ENCODE measurements at places on chromosomes 5 and 9.

DNA sequence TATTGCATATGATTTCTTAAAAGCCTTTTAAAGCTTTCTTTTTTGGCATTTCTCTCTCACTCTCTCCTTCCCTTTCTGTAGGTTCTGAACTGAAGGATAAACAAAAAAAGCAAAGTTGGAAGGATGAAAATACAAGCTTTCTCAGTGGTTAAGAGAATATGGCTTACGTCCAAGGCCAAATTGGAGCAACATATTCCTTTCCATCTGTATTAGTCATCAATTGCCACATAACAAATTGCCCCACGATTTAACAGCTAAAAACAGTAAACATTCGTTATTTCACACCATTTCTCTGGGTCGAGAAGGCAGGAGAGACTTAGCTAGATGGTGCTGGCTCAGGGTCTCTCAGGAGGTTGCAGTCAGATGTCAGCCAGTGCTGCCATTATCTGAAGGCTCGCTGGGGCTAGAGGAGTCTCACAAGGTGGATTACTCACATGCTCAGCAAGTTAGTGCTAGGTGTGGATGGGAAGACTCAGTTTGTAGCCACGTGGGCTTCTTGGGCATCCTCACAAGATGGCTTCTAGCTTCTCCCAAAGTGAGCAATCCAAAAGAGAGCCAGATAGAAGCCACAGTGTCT lies 2.0 kb upstream of the ROR2 start:
- DNase-seq, result no peak

DNA sequence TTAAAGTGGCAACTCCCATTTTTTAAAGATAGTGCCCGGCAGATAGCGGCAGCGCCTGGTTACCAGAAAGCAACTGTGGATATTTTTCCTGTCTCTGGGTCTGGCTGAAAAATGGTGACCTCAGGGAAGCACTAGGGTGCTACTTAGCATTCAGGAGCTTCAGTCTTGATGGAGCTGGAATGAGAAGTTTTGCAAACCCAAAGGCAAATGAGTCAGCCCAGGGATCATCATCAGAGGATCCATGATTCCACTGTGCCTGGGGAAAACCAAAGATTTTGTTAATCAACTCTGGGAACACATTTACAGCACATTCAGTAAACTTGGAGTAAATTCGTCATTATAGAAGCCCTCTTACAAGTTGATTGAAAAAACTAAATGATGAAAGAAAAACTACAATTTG lies 26.7 kb downstream of the F2R start:
- no peak for DNase-seq

DNA sequence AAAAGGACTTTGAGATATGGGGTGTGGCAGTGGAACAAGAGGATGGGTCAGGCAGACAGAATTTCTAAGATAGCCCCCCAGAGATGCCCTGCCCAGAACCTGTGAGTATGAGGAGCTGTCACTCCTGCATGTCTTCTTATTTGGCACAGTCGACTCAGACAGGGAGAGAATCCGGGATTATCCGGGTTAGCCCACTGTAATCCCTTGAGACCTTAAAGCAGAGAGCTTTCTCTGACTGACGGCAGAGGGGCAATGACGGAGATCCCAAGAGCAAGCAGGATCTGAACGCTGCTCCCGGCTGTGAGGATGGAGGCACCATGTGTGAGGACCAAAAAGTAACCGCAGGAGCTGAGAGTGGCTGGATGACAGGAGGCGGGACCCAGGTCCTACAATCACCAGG lies 8.8 kb upstream of the NHP2 start:
- DNase-seq, result no peak

DNA sequence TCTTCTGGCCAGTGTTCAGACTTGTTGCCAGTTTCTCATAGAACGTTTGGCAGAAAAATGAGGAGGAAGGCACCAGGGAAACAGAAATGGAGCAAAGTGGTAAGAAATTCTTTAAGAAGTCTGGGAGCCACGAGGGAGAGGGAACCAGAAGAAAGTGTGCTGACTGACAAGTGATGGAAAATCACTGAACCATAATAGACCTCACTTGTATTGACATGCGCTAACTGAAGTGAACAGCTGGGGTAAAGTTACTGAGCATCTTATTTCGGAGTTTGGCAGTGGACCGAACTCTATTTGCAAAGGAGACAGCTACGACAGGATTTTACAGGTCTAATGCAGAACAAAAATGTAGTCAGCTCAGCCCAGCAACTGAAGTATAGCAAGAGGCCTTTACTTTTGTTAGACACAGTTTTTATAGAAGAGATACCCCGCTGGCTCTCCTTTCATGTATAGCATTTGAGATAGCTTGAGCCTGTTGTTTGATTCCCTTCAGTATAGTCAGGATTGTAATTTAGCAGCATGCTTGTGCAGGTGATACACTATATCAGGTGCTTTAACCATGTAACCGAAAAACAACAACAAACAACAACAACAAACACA lies 53.6 kb downstream of the HMHB1 start:
- DNase-seq, result no peak

- no peak for DNase-seq
These were observed 259.3 kb downstream of the ROR2 start for GRCh38 chr9:91690540-91691249.

GRCh38 chr9:116844621-116845020 lies 157.5 kb downstream of the TRIM32 start:
- DNase-seq, result no peak

- DNase-seq, result no peak
These were observed 145.8 kb downstream of the BARX1 start for GRCh38 chr9:93809204-93809940.

GRCh38 chr5:129133553-129133952 lies 39.0 kb downstream of the ISOC1 start:
- DNase-seq, result no peak

- DNase-seq, result peak; percentile 27
These were observed 46.1 kb upstream of the RIC1 start for GRCh38 chr9:5582835-5583195.

GRCh38 chr5:168773226-168773625 lies 194.1 kb upstream of the PANK3 start:
- DNase-seq, result no peak

- no peak for DNase-seq
These were observed 21.6 kb upstream of the SREK1 start for GRCh38 chr5:66122379-66123034.

DNA sequence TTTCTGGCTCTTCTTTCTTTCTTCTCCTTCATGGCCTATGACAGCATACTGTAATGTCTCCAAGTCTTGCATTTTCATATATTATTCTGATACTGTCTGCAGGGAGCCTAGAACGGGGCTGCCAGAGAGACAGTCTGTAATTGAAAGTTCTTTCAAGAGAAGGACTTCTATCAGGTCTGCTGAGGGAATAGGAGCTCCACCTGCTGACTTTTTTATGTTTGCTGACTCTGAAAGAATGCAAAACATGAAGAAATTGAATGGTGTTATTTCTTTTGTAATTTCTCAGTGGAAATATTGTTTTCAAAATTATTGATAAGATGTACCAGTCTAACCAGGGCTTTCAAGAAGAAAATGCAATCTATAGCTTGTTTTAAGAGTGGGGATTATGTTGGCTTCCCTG lies 121.9 kb upstream of the RFX3 start:
- DNase-seq, result no peak

DNA sequence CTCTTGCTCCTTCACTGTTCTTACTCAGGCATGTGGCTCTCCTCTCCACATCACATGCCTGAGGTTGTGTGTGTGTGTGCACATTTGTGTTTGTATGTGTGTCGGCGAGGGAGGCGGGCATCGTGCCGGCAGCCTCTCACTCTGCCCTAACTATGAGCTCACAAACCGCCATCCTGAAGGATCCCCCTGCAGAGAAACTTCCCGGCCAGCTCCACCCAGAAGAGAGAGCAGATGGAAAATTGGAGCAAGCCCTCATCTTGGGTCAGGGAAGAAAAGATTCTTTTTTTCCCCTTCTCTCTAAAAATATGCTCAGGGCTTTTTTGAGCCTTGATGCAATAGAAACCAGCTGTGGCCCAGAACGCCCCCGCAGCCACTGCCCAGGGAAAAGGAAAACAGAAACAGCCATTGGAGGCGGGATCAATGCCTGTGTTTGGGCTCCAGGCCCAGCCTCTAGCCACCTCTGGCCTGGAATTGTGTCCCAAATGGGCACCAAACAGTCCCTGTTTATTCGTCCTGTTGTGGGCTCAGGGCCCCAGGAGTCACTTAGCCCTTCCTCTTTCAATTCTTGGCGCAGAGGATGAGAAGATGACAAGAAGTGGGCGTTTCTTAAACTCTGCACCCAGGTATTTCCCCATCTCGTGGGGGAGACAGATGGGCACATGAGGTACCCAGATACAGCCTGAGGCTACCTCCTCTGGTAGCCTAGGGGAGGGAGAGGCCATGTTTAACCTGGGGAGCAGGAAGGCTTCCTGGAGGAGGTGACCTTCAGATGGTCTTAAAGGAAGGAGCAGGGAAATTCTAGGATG lies 151.5 kb downstream of the RGS3 start:
- DNase-seq, result peak; percentile 13

GRCh38 chr5:36900283-36900682 lies 23.7 kb downstream of the NIPBL start:
- DNase-seq, result no peak

GRCh38 chr9:34899535-34900158 lies 58.4 kb upstream of the PHF24 start:
- peak; percentile 80 for DNase-seq

DNA sequence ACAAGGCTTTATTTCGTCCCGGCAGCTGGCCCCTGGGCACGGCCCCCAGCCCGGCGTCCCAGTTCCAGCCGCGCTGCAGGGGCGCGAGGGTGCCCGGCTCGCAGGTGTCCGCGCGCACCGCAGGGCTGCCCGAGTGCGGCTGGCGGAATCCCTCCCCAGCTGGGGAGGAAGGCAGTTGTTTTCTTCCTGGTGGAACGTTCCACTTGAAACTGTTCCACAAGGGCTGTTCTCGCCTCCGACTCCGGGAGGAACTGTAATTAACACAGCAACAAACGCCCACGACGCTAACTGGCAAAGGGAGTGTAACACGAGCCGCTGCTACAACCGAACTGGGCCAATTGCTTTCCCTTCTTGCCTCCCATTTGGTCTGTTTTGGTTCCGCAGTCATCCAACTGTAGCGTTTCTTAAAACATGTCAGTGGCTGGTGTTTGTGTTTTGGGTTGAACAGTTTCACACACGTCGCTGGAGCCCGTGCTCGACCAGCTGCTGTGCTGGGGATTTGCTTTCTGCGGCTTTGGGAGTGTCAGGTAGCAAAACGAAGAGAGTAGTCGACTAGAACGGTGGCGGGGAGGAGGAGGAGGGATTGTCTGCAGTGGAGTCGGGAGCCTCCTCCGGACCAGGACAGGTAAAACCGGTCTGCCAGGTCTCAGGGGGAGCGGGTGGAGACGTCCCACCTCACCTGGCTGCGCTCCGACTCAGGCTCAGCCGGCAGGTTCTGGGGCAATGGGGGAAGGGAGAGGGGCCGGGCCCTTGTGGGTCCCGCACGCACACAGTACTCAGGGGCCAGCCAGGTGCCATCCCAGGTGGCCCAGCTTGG lies 131.6 kb upstream of the NIPBL start:
- DNase-seq, result no peak

- DNase-seq, result no peak
These were observed 13.3 kb downstream of the SPATA9 start for GRCh38 chr5:95669540-95669939.

DNA sequence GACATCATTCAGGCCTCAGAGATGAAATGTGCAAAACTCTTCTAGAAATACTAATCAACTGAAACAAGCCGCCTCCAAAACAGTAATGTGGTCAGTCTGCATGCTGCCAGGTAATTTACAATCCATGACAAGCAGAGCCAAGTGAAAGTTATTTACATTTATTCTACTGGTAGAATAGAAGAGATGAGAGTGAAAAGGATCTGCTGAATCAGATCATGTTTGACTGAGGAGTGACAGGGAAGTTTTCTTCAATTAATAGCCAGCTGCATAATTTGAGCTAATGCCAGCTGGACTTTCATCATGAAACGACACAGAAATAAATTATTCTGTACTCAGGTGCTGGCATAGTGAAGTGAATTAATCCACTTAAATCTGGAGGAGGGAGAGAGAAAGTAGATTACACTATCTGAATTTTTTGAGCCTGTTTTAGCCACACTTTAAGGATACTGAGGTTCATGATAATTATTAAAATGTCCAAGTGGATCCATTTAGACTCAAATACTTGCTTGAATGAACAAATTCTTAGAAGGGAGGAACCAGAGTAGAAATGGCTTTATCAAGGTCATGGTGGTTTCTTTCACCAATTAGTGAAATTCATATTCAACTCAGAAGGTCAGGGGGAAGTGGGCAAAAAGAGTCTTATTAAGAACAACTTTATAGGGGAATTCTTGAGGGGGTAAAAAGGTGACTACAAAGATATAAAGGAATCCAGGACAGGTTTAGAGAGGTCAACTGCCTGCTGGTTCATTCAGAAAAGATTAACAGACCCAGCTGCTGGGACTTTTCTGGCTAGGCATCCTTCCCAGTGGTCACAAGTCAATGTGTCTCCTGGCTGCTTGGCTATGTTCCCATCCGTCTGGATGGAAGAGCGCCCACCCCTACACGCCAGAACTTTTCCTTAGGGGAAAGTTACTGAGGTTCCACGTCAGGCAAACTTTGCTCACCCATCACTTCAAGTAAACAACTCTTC lies 350.4 kb downstream of the PDE4D start:
- no peak for DNase-seq

GRCh38 chr5:16561660-16562059 lies 55.1 kb downstream of the RETREG1 start:
- no peak for DNase-seq

- no peak for DNase-seq
These were observed 54.5 kb downstream of the ZNF366 start for GRCh38 chr5:72452515-72453245.

DNA sequence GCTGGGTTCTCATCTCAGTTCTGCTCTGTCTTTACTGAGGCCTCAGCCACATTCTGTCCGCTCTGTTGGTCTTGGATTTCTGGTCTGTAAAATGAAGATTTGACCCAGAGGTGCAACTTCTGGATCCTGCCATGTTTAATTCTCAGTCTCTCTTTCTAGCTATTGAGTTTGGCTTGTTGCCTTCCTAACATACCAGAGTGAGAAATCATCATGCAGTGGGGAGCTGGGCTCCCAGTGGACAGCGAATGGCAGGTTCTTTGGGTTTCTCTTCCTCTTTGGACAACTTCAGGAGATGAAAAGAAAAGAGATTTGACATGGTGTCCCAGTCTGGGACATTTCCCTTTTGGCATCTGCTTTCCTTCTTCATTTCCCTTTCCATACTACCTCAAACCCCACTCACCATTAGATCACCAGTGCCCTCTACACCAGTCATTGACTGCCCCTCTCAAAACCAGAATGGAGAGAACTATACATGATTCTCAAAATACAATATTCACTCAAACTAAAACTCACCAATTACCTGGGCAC lies 334.7 kb downstream of the ACTL7B start:
- DNase-seq, result no peak

DNA sequence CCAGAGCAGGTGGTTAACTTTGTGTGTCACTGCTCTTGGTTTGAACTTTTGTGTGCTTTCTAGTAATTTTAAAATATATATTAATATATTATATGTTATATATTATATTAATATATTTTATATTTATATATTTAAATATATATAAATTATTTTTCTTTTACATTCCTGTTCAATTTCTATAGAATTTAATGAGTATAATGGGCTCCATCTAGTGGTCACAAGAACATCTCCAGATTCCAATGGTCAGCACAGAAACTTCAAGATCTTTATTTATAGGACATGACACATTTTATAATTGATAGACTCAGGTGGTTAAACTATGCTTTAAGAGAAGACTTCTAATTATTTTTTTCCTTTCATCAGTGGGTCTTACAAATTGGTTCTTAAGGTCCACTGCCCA lies 39.1 kb downstream of the COL23A1 start:
- DNase-seq, result no peak

GRCh38 chr5:131109540-131110255 lies 55.4 kb downstream of the HINT1 start:
- peak; percentile 32 for DNase-seq

All from memory B cell (primary cell).